ENCODE measurements at places on chromosomes 2 and 18.

- no peak for DNase-seq
These were observed 32.5 kb upstream of the NFU1 start for GRCh38 chr2:69469784-69470183.

DNA sequence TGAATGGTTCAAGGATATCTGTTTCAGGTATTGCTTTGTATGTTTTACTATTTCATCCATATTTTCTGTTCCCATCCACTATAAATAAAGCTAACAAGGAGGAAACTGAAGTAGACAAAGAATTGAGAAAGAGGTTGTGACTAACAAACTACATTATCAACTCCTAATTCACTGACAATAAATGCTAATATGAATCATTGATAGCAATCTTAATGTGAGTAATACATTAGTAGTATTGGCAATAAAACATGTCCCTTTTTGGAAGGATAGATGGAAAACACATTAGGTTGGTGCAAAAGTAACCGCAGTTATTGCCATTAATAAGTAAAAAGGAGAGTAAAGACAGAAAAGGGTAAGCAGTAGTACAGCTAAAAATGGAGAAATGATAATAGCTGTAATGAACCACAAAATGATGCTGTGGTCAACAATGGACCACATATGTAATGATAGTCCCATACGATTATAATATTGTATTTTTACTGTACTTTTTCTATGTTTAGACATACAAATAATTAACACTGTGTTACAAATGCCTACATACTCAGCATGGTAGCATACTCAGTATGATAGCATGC lies 104.7 kb downstream of the THADA start:
- no peak for DNase-seq

- no peak for DNase-seq
These were observed 221.6 kb downstream of the DLGAP1 start for GRCh38 chr18:4233468-4233867.

DNA sequence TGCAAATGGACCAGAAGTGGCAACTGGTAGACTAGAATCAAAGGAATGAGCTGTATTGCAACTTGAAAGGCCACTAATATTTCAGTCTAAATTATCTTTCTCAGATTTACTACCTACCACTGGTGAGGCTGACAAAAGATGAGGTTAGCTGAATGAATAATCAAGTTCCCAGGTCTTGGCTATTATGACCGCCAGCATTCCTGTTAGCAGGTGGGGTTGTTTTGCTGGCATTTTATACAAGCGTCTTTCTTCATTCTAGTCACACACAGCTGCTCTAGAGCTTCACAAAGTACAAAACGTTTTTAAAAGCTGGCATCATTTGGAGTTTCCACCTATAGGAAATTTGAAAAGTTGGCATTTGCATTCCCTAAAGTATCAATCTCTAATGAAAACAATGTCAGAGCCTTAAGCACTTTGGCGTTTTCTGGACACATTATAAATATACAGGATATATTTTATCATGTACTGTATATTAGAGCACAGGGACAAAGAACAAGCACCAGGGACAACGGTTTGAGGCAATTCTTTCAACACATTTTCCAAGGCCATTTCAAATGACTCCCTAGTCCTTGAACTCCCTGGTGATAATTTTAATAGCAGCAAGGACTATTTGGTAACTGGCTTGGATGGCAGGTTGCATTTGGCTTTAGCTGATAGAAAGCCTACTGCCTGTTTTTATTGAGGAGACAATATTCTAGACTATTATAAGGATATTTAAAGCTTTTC lies 410.2 kb upstream of the CHST9 start:
- no peak for DNase-seq

DNA sequence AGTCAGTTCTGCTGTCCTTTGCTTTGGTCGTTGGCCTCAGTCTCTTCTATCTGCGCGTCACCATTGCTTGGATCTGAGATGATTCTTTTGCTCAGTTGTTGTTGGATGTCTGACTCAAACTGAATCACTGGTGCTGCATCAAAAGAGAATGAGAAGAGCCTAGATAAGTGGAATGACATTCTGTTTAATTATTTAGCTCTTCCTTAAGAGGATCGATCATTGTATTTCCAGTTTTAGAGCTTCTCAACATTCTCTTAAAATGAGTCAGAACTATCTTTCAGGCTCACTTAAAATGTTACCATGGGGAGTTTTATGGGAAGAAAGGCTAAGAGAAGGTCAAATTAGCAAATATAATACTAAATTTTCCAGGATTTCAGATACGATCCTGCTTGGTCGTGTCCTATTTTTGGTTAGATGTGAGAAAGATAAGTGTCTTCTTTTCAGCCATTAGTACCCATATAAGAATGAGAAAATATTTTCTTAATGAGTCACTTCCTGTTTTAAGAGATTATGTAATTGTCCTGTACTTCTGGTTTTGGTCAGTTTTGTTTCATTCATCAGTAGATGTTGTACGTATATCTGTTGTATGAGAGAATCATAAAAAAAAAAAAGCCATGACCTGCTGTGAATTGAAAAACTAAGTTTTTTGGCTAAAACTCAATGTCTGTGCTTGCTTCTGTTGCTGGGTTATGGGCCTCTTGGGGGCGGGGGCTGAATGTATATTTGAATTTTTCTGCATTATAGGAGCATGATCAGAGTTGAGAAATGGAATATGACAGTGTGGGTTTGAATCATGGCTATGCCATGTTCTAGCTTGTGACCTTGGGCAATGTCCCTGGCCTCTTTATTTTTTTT lies 31.6 kb upstream of the CASP10 start:
- no peak for DNase-seq

DNA sequence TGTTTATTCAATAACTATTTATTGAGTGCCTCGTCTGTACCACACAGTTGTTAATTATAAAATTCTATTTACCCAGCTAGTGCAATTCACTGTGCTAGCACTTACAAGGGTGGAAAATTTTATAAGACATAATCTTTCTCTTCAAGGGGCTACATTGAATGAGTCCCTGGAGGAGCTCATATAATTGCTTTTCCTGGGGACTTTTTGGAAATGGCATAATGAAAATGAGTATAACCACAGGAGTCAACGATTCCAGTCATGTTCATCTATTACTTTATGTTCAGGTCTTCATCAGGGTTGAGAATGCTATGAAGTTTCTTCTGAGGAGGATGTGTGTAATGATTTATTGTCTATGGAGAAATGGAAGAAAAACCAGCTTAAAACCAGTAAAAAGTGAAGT lies 52.9 kb upstream of the TMEM200C start:
- DNase-seq: no peak

- DNase-seq: no peak
These were observed 283.3 kb upstream of the THUMPD2 start for GRCh38 chr2:40062381-40062780.

- DNase-seq: no peak
These were observed 107.7 kb upstream of the YPEL5 start for GRCh38 chr2:30039101-30039500.

GRCh38 chr2:118031566-118031965 lies 17.7 kb upstream of the CCDC93 start:
- DNase-seq: peak; percentile 52

GRCh38 chr18:12336171-12336613 lies 28.2 kb downstream of the TUBB6 start:
- DNase-seq: no peak

GRCh38 chr18:8586941-8587340 lies 22.3 kb upstream of the RAB12 start:
- no peak for DNase-seq

- DNase-seq: no peak
These were observed 4.1 kb downstream of the ANTXR1 start for GRCh38 chr2:69017080-69017479.

GRCh38 chr2:86499326-86499725 lies 58.2 kb downstream of the KDM3A start:
- no peak for DNase-seq

DNA sequence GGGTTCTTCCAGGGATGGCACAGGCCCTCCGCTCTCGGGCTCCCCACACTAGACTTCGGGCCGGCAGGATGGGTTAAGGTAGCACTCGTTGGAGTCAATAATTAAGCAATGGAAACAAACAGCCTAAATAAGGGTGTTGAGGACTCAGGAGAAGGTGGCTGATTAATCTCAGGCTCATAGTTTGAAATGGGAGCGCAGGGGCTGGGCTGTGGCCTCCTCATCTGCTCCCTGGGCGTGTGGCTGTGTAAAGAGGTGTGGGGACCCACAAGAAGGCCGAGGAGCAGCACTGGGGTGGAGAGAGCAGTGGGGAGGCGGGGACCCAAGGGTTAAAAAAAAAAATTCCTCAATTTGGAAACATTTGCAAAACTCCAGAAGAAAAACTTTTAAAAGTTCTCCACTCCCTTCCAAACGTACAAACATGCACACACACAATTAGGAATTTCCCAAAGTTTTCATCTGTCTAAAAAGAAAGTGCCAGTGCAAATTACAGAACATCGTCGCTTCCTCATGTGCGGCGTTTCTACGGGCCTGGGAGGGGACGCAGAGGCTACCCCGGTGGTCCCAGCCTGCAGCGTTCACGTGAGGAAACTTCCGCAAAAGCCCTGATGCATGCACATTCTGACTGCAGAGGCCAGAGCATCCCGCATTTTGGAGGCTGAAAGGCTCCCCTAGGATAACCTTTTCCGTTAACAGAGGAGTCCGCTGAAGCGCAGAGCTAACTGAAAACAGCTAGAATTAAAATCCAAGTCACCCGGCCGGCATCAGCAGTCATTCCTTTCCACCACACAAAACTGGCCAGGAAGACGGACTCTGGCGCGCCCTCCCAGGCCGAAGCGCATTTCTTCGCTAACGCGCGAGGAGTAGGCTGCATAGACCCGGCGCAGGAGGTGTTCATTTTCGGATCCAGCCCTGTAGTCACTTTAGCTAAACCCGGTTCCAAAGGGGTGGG lies 1.0 kb upstream of the TUBB6 start:
- DNase-seq: no peak

- DNase-seq: peak; percentile 38
These were observed 12.2 kb upstream of the ME2 start for GRCh38 chr18:50866765-50867164.

- DNase-seq: no peak
These were observed 61.0 kb downstream of the ZAP70 start for GRCh38 chr2:97774425-97774824.

DNA sequence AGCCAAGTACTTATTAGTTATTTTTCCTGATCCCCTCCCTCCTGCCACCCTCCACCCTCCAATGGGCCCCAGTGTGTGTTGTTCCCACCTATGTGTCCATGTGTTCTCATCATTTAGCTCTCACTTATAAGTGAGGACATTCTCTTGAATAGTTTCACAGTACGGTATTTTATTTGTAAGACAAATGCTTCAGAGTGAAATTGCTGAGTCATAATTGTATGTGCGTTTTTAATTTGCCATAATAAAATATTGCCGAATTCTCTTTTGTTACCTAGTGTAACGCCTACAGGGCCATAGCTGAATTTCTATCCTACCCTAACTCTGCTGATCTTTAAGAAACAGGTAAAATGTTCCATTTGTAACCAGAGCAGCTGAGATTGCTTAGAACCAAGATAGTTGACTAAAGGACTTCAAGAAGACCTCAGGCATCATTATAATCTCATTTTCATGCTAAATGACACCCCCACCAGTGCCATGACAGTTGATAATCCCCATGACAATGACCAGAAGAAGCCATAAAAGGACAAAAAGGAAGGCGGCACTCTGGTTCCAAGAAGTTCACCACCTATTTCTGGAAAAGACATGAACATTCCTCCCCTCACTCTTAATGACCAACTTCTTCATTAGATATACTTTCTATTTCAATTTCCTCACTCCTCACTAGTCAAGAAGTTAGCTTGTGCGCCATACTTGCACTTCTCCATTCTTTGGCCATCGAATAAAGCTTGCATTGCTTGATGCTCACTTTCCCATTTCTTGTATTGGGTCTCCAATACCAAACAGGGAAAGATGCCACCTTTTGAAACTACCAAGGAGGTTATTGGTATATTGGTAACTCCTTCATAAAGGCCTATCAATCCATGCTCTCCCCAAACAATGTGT lies 18.4 kb downstream of the SCN9A start:
- no peak for DNase-seq

GRCh38 chr18:1928711-1929110 lies 642.6 kb downstream of the METTL4 start:
- no peak for DNase-seq

DNA sequence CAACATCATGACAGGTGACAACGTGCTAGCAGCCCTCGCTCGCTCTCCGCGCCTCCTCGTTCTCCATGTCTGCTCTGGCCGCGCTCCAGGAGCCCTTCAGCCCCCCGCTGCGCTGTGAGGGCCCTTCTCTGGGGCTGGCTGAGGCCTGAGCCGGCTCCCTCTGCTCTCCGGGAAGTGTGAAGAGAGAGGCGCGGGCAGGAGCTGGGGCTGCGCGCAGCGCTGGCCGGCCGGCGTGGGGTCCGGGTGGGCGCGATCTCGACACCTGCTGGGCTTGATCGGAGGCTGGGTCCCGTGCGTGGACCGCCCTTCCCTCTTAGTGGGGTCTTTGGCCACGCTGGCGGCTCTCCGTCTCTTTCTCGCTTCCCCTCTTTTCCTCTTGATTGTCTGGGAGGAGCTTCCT lies 195.5 kb downstream of the ANKRD30BL start:
- DNase-seq: no peak

GRCh38 chr2:173094731-173095130 lies 19.1 kb downstream of the MAP3K20 start:
- no peak for DNase-seq

GRCh38 chr2:43426305-43427031 lies 169.4 kb downstream of the THADA start:
- DNase-seq: peak; percentile 94

GRCh38 chr2:160584972-160585494 lies 91.4 kb upstream of the RBMS1 start:
- no peak for DNase-seq

DNA sequence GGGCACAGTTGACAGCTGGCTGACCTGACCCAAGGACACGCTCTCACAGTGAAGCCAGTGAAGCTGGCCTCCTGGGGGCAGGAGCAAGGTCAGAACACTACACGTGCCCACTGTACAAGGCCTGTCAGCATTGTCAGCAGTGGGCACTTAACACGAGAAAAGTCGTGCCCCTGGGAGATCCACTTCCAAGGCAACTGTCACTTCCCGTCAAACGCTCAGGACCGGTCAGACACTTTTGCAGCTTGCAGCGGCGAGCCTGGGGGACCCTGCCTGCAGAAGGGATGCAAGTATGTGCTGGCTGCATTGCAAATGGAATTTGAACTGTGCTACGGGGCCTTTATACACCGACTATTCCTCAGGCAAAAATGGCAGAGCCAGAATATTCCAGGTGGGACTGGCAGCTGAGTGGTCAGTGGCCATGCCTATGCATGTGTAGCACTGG lies 176.2 kb downstream of the BCL2 start:
- no peak for DNase-seq

- DNase-seq: no peak
These were observed 518.6 kb upstream of the FSIP2 start for GRCh38 chr2:185219981-185220380.

- no peak for DNase-seq
These were observed 557 bp downstream of the DCC start for GRCh38 chr18:52340406-52341102.

GRCh38 chr2:54336136-54336976 lies 80.3 kb upstream of the TSPYL6 start:
- DNase-seq: no peak

GRCh38 chr2:131011486-131011885 lies 81.8 kb downstream of the FAM168B start:
- no peak for DNase-seq

- DNase-seq: no peak
These were observed 242.6 kb downstream of the EN1 start for GRCh38 chr2:118604811-118605210.

- no peak for DNase-seq
These were observed 60.9 kb downstream of the ATF2 start for GRCh38 chr2:175107146-175107545.

All from RPMI8226 (cell line).